Iris pigment epithelial cell (primary cell): ENCODE measurements at places on chromosomes 16 and 17.
A peak's percentile ranks its signal among the peaks of the same experiment; 100 is the strongest.

GRCh38 chr17:50863221-50863843, 2.8 kb downstream of the TOB1 start:
- DNase-seq = peak; percentile 39

GRCh38 chr17:67390646-67391361, 13.7 kb downstream of the PITPNC1 start:
- peak; percentile 93 for DNase-seq

DNA sequence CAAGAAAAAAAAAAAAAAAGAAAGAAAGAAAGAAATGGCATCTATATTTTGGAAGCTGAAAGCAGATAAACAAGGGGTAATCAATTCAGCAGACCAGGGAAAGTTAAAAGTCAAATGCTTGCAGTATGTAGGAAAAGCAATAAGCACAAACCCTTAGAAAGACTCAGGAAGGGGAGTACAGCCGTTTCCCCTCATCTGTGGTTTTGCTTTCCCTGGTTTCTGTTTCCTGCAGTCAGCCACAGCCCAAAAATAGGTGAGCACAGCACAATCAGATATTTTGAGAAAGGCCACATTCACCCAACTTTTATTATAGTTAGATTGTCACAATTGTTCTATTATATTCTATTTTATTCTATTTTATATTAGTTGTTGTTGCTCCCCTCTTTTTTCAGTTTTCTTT, 14.4 kb upstream of the ALOX12 start:
- DNase-seq = no peak

GRCh38 chr16:27712251-27712711, 162.3 kb downstream of the KATNIP start:
- DNase-seq = no peak

DNA sequence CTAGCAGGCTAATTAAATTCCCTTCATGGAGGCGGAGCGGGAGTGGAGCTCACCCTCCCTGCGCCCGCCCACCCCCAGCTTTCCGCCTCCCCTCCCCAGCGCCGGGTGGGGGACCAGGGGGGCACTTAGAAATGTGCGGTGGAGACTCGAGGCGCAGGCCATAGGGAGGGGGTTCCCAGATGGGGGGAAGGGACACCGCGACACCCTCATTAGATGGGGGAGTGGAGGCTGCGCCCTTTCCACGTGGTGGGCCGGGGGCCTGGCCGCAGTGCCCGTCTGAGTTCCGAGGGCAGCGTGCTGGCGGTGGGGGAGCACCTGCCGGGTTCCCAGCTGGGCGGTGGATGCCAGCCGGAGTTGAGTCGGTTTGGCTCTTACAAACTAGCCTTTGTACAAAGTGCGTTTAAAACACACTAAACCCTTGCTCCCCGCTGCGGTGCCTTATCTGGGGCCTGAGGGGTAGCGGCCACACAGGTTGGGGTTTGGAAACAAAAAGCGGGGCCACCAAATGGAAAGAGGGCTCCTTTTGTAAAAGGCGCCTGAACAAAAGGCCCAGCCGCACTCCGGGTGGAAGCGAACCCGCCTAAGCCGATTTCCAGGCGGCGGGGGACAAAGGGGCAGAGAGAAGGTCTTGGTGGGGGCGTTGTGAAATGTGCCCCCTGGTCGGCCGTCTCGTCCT, 1.4 kb downstream of the GSE1 start:
- no peak for DNase-seq

DNA sequence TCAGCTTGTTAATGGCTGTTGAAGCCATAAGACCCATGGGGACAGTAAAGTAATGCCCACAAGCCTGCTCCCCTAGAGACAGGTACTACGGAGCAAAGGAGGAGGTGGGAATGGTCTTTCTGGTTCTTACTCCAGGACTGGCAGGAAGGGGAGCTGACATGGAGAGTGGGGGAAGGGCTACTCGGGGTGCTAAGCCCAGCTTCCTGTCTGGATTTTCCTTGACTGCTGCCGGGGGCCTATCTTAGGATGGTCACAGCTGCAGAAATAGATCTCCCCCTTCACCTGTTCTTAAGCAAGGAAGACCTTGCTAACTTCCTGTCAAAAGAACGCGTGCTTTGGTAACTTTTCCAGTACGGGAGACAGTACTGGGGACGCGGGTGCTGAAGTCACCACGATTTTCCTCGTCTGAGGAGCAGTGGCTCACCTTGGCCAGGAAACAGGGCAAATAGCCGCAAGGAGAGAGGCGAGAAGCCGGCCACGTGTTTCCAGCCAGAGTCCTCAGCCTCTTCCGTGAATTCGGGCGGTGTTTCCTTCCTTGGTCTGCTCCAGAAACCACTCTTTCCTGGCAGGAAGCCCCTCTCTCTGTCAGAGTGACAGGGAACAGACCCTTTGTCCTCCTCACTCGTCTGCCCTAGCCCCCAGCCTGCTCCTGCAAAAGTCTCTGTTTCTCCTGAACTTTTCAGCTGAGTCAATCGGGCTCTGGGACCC, 656 bp upstream of the PRR29 start:
- DNase-seq = no peak

DNA sequence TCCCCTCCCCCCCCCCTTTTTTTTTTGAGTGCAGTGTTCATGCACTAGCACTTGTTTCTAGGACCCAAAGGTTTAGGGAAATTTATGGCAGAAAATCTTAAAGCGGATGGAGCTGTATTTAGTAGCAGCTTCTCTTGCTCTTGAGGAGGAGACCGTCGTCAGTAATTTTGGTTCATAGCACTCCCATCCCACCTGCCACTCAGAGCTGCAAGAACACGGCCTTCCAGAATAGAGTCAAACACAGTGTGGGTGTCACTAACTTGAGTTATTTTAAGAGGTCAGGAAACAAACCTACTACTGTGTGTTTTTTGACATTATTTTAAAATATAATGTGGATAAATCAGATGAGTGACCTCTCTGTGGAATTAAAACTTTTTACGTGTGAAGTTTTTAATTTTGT, 37.3 kb downstream of the SEC14L1 start:
- no peak for DNase-seq

DNA sequence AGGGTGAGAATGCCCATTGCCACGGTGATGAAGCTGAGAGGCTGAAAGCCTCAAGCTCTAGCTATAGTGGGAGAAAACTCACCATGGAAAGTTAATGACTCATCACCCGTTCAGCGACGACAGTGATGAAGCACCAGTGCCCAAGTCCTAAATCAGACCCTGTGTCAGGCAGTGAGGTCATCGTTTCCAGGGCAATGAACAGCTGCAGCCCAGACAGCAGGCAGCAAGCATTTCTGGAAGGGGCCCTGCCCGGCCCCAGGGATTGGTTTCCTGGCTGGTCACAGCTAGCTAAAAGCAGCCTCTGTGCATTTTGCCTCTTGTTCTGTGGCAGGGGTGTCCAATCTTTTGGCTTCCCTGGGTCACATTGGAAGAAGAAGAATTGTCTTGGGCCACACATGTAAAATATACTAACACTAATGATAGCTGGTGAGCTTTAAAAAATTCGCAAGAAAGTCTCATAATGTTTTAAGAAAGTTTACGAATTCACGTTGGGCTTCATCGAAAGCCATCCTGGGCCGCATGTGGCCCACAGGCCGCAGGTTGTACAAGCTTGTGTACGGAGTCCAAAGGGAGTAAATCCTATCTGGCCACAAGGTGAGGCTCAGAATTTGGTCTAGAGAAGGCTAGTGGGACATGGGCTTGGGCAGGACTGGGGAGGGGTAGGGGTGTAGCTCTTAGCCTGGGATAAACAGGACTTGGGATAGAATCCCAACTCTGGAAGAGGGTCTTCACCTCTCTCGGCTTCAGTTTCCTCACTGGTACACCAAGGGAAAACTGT, 40.6 kb downstream of the MIS12 start:
- DNase-seq = peak; percentile 94

DNA sequence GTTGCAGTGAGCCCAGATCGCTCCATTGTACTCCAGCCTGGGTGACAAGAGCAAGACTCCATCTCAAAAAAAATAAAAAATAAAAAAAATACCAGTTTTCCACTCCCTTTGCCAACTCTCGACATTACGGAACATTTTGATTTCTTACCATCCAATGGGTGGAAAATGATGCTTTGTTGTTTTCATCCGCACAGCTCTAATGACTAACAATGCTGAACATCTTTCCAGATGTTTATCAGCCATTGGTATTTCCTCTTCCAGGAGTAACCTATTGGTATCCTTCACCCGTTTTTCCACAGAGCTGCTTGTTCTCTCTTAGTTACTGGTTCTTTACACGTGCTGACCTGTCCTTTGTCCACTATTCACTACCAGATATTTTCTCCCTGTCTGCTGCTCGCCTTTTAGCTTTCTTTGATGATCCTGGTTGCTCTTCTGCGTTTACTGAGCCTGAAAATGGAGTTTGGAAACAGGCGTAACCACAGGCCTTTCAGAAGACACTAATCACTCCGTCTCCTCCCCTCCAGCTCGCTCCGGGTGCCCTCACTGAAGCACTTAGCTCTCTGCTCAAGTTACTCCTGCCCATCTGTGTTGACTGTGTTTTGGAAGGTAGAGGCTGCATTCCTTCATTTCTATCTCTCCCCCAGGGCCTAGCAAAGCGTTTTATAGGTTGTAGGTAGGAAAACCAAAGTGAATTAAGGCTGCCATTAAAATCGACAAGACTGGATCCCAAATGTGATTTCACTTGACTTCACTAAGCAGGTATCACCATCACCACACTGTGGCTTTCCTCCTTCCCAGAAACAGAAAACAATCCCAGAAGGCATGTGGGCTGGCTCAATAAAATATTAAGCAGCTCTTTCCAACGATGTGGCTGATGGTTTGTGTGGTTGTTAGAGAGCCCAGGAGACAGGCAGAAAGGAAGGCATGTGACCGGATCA, 8.9 kb downstream of the SHPK start:
- DNase-seq = no peak

GRCh38 chr17:73348018-73348828, 36.4 kb upstream of the CDC42EP4 start:
- no peak for DNase-seq

DNA sequence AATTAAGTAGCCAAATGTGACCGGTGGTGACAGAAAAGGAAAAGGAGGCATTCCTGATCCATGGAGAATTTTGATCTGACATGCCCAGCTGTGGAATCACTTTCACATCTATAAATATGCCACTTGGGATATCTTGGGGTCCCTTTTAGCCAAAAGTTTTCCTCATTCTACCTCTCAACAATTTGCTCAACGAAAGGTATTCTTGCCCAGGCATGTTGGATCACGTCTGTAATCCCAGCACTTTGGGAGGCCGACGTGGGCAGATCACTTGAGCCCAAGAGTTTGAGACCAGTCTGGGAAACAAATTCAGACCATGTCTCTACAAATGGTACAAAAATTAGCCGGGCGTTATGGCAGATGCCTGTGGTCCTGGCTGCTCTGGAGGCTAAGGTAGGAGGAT, 24.3 kb downstream of the LITAF start:
- DNase-seq = no peak

- DNase-seq = peak; percentile 48
These were observed at the start of gene SP6 for GRCh38 chr17:47850692-47851573. SP6 (minus strand) TSS chr17:47851163; CDS start chr17:47848429, 2,734 bp downstream.
